ENCODE measurements at places on chromosomes 12 and 14.

DNA sequence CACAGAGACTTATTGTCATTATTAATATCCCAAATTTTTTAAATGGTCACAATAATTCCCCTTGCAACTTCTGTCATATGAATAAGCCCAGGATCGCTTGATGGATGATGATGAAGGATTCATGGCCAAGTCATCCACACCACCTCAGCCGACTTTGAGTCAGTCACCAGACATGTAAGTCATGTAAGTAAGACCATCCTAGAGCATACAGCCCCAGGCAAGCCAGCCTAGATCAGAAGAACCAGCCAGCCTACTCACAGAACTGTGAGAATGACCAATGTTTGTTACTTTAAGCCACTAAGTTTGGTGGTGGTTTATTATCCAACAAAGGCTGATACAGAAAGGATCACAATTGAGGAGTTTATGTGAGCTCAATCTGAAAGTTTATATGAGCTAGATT is 341.8 kb downstream of the NRXN3 start:
- no peak for DNase-seq

DNA sequence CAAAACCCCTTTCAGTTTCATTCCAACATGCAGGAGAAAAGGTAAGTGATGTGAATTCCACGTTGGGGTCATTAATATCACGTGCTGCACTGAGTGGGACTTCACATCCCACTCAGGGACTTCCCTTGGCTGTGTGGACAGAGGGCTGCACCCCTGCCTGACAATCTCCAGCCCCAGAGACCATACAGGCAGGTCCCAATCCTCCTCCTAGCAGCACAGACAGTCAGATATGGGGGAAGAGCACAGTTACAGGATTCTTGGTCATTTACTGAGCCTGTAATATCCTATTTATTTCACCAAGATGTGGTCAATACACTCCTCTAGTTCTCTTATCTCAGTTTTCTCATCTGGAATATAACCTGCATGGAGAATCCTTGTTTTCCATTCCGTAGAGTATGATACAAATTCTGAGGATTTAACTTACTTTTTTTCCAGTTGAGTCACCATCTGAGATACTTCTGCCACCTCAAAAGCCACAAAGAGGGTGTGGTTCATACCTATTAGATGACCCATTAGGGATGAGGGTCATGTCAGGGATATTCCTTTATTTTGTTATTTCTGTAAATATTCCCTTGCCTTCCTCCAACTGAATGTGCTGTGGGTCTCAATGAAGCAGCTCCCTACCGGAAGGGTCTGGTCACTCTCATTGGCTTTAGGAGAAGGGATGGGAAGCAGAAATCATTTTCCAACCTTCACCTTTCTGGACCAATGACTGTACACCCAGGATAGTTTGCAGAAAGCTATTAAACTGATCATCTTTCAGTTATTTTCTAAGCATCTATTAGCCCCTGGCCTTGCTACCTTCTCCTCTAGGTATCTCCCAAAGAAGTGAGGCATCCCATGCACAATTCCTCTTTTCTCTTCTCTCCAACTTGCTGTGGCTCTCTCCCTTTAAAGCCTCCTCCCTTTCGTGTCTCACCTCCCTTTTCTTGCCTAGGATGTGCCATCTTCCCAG is 43.0 kb upstream of the NTF3 start:
- no peak for DNase-seq

- no peak for DNase-seq
Measured at GRCh38 chr14:59177262-59177661, 11.2 kb upstream of the DAAM1 start.

DNA sequence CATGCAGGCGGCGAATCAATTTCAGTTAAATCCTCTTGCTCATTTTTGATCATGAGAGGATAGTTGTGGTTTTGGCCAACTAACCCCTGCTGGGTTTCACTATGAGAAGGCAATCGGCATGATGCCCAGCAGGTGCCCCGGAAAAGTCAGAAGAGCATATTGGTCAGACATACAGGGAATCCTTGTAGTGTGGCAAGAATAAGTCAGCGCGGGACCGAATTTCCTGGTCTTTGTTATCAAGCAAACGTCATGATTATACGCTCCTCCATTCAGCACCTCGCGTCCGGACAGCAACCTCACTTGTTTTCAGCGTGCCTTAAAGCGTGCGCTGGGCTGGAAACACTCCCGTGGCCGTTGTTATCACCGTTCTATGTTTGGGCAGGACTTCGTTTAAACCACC is 1.8 kb downstream of the TBC1D30 start:
- DNase-seq, result peak; percentile 77

DNA sequence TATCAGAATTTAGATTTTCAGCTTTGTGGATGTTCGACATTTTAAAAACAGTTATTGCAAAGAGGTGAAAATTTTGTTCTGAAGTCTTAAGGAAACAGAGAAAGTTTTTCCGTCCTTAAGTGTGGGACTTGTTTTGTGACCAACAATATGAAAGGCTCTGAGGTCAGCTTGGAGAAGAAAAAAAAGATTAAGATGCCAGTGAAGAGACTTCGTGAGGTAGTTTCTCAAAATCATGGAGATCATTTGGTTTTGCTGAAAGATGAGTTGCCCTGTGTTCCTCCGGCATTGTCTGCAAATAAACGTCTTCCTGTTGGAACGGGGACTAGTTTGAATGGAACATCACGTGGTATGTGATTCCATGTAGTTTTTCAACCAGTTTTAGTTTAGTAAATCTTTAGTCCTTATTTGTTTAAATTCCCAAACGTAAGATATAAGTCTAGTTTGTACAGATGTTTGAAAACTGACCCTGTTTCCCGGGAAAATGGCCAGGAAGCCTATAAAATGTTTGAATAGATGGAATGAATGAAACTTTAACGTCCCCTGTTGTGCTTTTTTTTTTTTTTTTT is 682 bp downstream of the KIAA0586 start:
- DNase-seq, result peak; percentile 33

GRCh38 chr12:39402922-39403321 is 40.0 kb downstream of the KIF21A start:
- DNase-seq, result no peak

DNA sequence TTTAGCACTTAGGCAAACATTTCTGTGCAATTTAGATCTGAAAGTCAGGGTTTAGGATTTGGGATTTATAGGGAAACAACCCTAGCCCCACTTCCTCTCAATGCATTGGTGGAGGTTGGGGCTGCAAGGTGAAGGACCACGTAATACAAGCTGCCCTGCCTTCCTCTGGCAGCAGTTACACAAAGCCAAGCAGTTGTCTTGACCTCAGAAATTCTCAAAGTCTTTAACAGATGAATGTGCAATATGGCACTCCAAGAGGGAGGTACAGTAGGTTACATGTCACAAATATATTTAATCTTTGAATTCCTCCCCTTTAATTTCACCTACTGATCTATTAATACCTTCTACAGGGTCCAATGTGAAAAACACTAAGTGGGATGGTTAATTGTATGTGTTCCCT is 23.9 kb downstream of the IFNG-AS1 start:
- no peak for DNase-seq

DNA sequence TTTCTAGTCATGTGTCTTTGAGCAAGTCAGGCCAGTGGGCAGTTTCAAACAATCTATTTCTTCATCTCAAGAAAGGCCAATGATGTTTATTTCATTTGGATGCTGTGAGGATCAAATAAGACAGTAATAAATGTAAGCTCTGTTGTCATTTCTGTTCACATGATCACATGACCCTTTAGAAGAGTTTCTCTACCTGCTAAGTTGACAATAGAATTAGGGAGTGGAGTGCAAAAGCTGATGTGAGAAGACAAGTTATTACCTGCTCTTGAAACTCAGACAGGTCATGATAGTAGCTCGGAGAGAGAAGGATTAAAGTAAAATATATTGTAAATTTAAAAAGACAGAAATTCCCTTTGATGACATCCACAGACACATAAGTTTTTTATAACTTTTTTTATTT is 37.3 kb upstream of the DCN start:
- no peak for DNase-seq

- peak; percentile 46 for DNase-seq
Measured at GRCh38 chr12:128661226-128661569, 162.6 kb downstream of the SLC15A4 start.

DNA sequence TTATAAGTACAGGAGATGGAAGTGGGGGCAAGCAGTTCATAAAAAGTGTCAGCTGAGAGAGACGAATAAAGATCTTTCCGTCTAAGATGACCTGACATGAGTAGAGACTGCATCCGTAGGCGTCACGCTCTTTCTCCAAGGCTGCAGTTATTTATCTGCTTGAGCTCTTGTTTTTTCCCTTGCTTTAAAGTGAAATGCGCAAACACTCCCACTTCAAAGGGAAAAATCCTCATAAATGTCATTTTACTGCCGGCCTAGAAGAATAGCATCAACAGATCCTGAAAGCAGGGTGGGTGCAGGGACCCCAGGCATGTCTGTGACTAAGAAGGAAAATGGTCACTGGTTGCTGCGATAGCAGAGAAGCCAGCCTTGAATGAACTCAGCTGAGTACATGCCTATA is 647.4 kb downstream of the MED13L start:
- DNase-seq, result no peak

DNA sequence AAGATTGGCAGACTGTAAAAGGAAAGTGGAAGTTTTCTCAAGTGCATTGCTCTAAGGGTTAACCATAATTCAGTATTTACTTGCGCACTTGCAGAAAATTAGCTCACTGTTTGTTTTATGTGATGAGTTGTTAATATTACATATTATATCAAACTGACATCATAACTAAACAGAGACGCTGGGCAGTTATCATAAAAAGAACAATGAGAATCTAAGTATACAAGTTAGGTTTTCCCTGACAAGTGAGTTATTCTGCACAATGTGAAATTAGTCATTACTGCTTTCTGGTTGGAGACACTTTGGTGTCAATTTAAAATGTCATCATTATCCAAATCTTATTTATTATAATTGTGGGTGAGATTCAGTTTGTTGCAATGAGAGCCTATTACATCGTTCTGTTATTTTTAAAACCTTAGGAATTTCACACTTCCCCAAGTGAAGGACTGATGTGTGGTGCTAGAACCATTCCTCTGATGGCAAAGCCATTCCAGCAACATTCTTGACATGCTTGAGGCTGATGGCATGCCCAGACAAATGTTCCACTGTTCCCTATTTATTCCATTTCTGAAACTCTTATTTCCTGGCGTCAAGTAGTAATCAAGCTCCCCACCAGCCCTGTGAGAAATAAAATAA is 90.1 kb upstream of the FLRT2 start:
- DNase-seq, result no peak

DNA sequence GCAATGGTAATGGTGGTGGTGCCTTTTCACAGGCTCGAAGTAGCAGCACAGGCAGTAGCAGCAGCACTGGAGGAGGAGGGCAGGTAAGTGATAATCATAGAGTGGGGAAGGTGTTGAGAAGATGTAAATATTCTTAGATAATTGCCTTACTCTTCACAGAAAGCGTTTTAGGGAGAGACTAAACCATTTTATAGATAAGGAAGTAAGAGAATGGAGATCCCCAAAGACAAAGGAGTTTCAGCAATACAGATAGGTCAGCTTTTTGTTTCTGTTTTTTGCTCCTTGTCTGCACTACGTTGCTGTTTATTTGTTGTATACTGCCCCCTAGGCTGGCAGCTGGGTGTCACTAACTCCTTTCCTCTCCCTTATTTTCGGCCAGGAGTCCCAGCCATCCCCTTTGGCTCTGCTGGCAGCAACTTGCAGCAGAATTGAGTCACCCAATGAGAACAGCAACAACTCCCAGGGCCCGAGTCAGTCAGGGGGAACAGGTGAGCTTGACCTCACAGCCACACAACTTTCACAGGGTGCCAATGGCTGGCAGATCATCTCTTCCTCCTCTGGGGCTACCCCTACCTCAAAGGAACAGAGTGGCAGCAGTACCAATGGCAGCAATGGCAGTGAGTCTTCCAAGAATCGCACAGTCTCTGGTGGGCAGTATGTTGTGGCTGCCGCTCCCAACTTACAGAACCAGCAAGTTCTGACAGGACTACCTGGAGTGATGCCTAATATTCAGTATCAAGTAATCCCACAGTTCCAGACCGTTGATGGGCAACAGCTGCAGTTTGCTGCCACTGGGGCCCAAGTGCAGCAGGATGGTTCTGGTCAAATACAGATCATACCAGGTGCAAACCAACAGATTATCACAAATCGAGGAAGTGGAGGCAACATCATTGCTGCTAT is 2.0 kb downstream of the SP1 start:
- no peak for DNase-seq

GRCh38 chr14:83287300-83287699 is 1753.6 kb upstream of the SEL1L start:
- no peak for DNase-seq

DNA sequence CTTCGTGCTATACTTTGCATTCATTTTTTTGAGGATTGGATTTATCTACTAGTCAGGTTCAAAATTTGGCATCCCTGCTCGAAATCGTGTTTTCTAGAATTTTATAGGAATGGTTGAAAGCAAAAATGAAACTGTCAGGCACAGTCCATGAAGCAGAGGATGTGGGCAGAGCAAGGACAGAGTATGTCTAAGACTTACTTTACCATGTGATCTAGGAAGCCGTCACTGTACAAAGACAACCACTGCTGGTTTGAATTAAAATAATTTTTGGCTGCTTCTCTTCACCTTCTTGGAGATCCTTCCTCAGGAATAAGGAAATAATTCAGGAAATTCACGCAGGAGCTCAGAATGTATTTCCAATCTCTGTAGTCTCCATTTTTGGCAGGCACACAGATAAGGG is 31.6 kb upstream of the SGPP1 start:
- no peak for DNase-seq

- no peak for DNase-seq
Measured at GRCh38 chr12:112894128-112894527, 12.6 kb upstream of the OAS1 start.

GRCh38 chr14:100124551-100125088 is 34.8 kb downstream of the DEGS2 start:
- no peak for DNase-seq

DNA sequence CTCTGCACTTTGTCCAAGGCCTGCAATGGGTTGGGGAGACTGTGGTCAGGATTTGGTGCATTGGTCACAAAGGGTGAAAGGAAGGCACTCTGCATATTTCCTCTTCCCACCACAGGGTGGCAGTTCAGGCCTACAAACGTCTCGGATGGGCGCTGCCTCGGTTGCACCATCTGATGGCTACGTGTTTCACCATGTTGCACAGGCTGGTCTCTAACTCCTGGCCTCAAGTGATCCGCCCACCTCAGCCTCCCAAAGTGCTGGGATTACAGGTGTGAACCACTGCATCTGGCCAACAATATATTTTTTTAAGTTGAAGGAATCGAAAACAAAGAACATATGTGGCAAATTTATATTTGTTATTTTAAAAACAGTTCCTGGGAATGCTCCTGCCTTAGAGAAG is 35.1 kb downstream of the TMBIM6 start:
- peak; percentile 76 for DNase-seq

DNA sequence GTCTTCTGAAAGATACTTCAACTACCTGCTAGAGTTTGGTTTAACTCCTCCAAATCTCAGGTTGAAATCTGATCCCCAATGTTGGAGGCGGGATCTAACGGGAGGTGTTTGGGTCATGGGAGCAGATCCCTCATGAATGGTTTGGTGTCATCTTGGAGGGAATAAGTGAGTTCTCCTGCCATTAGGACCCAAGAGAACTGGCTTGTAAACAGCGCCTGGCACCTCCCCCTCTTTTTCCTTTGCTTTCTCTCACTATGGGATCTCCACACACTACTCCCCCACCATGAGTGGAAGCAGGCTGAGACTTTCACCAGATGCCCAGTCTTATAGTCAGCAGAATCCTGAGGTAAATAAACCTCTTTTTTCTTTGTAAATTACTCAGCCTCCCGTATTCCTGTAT is 2.5 kb downstream of the CNIH1 start:
- DNase-seq, result no peak

All from right hindlimb (tissue), 1 donor.